ENCODE measurements at places on chromosomes 5 and 9.

DNA sequence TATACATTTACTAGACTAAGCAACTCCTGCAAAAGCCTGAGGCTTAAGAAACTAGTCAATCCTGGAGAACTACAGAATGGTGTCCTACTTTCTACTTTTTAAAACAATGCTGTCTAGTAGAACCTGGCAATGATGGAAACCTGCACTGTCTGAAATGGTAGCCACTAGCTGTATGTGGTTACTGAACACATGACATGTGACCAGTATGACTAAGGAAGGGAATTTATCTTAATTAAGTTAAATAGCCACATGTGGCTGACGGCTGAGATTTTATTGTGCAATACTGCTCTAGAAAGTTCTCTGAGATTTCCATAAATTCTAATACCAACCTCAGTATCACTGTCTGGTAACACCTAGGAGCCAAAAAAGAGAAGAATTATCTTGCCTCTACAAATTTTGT lies 44.9 kb upstream of the RAPGEF6 start:
- no peak for DNase-seq

DNA sequence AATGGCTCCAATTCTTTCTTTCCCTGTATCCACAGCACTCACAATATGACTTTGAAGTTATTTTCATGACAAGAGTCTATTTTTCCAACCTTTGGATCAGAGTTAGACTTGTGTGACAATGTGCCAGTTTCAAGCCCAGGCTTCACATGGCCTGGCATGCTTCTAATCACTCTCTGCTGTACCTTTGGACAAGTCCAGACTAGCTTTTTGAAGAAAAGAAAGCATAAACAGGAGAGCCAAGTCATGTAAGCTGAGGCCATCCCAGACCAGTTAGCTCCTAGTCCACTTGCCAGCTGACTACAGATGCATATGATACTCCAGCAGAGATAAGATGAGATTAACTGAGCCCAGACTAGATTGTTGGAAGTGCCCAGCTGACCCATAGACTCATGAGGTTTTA lies 513.6 kb upstream of the C9orf72 start:
- no peak for DNase-seq

DNA sequence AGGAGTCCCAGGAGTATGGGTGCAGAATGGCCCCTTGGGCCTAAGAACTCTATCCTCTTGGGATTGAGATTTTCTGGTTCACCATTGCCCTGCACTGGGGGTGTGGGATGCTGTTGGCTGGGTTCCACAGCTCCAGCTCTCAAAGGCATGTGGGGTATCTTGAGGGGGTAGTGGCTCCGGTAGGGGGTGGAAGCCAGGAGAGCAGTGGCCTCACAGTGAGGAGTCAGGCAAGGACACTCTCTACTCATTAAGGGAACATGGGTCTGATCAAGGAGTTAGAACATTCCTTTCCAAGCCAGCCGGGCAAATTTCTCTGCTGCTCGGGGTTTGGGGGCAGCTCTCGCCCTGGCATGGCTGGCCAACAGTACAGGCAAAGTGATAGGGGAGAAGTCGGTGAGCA lies 33.0 kb downstream of the LARP1 start:
- no peak for DNase-seq

GRCh38 chr5:172504701-172505402 lies 50.5 kb upstream of the SH3PXD2B start:
- no peak for DNase-seq

- DNase-seq = peak; percentile 70
These were observed 247.2 kb downstream of the KIF4B start for GRCh38 chr5:155260798-155261197.

GRCh38 chr9:102087141-102087540 lies 348.7 kb upstream of the GRIN3A start:
- DNase-seq = no peak

DNA sequence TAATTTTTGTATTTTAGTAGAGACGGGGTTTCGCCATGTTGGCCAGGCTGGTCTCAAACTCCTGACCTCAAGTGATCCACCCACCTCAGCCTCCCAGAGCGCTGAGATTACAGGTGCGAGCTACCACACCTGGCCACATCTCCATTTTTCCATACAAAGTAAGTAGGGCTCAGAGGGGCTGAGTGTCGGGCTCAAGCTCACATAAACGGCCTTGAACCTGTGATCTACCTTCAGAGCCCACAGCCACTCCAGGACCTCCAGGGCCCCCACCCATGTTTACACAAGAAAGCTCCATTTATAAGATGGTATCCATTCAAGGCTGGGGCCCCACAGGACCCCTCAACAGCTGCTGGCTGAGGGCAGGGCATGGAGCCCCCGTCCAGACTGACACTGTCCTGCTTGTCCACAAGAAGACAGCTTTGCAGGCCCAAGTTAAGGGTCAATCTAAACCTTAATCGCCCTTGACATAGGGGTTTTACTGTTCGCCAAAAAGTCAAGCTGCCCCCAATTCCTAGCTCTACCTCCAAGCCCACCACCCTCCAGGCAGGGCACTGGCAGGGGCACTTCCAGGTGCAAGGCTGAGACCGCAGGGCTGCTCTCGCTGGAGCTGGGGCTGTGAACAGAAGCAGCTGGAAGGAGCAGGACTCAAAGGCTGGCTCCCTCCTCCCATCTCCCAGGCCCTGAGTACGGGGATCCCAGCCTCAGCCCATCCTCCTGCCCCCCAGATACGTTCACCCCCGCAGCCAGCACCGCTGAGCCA lies 18.9 kb downstream of the FAM78A start:
- DNase-seq = no peak

DNA sequence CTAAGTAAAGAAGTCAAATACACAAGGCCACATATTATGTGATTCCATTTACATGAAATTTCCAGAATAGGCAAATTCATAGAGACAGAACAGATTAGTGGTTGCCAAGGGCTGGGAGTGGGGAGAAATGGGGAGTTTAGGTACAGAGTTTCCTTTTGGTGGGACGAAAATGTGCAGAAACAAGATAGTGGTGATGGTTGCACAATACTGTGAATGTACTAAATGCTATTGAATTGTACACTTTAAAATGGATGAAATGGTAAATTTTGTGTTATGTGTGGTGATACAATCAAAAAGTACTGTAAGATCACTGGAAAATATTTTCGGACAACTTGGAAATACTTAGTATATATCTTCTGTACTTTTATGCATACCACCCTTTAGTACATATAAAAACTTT lies 15.0 kb downstream of the ECM2 start:
- no peak for DNase-seq

DNA sequence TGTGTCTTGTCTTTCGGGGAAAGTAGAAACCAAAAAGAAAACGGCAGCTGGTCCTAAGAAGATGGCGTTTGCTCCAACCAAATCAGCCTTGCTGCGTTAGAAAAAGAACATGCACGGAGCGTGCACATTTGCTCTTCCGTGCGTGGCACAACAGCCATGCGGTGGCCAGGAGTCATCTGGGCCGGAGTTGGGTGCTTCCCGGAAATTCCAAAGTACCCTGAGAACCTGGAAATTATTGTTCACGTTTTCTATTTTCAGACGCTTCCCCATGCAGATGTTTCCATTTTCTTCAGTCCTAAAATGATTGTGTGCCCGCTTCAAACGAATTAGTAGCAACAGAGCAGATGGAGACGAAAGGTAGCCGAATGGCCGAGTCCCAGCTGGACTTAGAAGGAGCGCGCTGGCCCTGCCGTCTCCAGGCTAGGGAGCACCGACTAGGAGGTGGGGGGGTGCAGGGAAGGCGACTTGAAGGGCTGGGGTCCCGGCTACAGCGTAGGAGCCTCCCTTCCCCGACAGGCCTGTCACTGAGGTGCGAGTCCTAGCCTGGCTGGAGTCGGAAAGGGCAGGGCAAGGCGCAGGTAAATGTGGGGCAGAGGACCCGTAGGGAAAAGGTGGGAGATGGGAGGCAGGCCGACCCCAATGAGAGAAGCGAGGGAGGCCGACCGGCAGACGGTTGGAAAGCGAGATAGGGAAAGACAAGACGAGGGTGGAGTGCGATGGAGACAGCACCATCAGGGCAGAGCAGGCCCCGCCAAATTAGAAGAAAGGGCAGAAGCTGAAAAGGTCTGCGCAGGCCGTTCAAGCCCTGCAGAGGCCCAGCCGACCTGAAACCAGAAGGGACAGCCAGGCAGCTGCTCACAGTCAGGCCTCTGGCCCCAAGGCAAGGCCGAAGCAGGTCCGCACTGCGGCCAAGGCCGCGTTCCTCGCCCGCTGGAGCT lies 1.4 kb downstream of the BARX1 start:
- DNase-seq = no peak

DNA sequence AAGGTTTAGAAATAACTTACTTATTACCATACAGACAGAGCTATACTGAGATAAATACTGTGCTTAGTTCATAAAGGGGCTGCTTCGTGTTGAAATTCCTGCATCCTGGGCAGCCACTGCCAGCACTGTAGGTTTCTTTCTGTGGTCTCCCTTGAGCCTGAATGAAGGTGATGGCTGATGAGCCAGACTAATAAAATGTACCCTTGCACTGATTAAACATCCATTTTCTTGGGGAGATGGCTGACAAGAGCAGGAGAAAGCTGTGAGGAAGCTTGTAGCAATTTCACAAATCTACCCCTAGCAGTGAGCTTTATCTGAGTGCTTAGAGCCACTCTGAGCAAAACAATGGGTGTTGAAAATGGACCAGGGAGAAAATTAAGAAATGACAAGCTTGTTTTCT lies 23.3 kb upstream of the ZSWIM6 start:
- no peak for DNase-seq

DNA sequence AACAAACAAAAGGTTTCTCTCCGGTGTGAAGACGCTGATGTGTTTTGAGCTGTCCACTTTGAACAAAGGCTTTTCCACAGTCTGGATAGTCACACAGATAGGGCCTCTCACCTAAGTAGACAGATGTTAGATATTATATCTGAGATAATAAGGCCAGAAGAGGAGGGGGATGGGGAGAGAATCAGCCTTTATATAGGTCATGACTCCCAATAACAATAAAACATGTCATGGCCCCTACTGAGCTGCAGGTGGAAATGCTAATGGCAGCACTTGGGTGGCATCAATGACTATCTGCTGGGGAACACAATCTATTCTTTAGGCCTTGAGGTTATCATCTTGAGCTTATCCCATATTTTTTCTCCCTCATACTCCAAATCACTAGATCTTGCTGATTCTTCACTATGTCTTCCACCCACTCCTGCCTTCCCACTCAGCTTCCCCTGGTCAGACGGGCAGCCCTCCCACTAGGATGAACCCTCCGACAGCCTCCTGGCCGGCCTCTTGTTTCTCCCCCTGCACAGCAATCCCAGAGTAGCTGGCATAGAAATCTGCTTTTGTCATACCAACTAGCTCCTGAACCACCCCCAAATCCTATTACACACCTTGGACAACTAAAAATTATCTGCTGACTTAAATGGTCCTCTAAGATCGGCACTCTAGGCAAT lies 11.5 kb upstream of the SLC35D2 start:
- DNase-seq = no peak

- DNase-seq = peak; percentile 4
These were observed 95.8 kb downstream of the ANKRD18B start for GRCh38 chr9:33619666-33620404.

- no peak for DNase-seq
These were observed 59.9 kb downstream of the NSUN2 start for GRCh38 chr5:6572825-6573380.

DNA sequence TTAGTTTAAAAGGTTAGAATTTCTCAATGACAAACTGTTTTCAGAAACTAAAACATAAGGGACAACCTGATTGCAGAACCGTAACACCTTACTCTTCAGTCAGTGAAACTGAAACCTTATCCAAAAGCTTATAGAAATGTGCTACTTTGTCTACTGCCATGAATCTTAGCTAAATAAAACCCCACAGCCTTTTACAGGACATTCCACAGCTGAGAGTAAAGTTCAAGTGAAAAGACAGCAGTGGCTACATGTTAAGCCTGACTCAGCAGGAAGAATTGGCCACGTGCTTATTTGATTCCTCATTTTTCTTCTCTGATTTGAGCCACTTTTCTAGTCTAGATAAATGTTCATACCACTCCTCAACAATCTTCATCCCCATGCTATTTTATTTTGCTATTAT lies 278.7 kb upstream of the ISL1 start:
- DNase-seq = no peak

- DNase-seq = no peak
These were observed 124.1 kb upstream of the NR5A1 start for GRCh38 chr9:124631326-124631725.

DNA sequence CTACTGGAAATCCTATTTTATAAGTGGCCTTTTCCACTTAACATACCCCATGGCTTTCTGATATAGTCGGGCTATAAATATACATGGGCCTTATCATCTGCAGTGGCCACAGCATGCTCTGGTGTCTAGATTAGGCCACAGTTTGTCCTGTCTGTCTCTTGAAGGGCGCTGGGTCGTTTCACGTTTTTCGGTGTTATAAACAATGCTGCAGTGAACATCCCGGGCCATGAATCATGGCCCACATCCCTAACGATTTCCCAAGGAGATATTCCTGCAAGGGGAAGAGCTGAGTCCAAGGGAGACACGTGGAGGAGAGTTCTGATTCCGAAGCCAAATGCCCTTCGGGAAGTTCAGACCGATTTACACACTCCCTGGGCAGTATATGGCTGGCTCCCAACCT lies 8.4 kb downstream of the PLPP7 start:
- no peak for DNase-seq

DNA sequence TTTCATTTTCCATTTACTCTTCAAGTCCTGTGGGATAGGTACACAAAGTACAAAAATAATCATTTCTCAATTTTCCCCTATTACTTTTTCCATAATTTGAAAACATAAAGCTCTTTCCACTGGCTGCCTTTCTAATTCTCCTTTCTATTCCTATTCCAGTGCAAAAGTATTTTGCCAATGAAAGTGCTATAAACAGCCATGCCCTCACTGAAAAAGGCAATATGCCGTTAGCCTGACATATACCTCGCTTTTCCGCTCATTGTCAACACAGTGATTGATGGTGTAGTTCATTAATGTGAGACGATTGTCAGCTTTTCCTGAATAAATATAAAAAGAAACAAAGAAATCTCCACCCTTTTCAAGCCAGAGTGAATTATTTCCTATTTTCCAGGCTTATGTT lies 97.5 kb downstream of the EBF1 start:
- DNase-seq = no peak

GRCh38 chr5:160470437-160471361 lies 49.0 kb downstream of the PTTG1 start:
- DNase-seq = no peak

- DNase-seq = no peak
These were observed 62.9 kb downstream of the MAMDC2 start for GRCh38 chr9:70106571-70106970.

GRCh38 chr9:136496181-136496580 lies 13.3 kb upstream of the SEC16A start:
- DNase-seq = no peak

- DNase-seq = no peak
These were observed 533 bp downstream of the SREK1IP1 start for GRCh38 chr5:64767959-64768357.

- DNase-seq = no peak
These were observed 244.5 kb downstream of the MLLT3 start for GRCh38 chr9:20377790-20378189.

Data from COR-L47 (cell line).